Mesothelial cell of epicardium (in vitro differentiated cells): ENCODE measurements at places on chromosomes 2 and 18. TPM values are rescaled to one million over a fixed set of nuclear protein-coding genes. Genes with fewer than 3 reads are reported as not detected.

GRCh38 chr2:28941008-28941407, 40.1 kb upstream of the TOGARAM2 start:
- DNase-seq, result no peak

The GCKR gene
- total RNA-seq, result not detected in 3 replicates

The ALPI gene
- not detected in 3 replicates for total RNA-seq

GRCh38 chr2:64112016-64112415, 32.2 kb downstream of the PELI1 start:
- DNase-seq, result no peak

DNA sequence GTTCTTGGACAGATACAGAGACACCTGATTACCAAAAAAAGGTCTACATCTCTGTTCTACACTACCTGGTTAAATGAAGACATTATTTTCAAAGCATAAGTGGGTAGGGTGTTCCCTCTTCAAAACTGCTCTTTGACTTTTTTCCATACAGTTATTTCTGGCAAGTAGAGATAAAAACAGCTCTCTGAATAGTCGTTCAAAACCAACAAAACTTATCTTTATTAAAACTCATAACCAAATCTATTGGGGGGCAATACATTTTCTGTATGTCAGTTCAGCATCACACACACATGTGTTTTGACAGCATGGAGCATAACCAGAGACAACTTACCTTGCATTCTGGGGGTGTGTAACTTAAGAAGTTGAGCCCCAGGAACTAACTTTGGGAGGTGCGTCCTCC, 149.0 kb upstream of the EPC2 start:
- no peak for DNase-seq

GRCh38 chr18:32237049-32237448, 47.2 kb downstream of the MEP1B start:
- no peak for DNase-seq

DNA sequence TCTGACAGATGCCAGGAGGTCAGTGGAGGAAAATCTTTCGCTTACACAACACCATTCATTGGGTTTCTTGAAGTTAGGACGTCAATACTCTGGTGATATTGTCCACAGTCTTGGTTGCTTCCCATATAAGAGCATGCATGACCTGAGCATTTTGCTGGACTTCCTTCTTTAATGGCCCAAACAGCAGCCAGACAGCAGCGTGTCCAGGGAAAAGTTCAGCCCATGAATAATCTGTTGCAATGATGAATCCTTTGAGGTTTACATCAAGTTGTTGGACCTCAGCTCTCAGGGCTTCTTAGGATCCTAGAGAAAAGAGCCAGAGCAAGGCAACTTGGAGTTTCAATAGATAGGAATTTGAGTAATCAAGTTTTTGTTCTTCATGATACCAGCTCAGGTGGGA, 155.6 kb upstream of the MGAT5 start:
- no peak for DNase-seq

The ARMC9 gene
- total RNA-seq, result 49.8 to 52.3 TPM (median 51.6 TPM) in 3 replicates

The TRAK2 gene
- 18.9 to 21.5 TPM (median 19.9 TPM) in 3 replicates for total RNA-seq

The CXXC1 gene
- total RNA-seq, result 77.3 to 81.3 TPM (median 80.2 TPM) in 3 replicates

DNA sequence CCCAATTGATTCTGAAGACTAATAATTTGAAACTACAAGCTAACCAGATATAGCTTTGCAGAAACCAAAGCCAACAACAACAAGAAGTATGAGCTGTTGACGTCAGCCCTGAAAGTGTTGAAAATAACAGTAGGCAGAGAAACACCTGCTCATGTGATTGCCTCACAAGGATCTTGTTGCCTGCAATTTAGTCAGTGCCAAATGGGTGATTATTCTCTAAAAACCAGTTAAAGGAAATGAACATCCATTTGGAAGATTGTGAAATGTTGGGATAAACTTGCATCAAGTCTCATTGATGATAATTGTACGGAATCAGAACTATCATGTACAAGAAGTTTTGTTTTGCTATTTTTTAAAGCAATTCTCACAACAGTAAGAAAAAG, 2.8 kb downstream of the CYTIP start:
- no peak for DNase-seq

DNA sequence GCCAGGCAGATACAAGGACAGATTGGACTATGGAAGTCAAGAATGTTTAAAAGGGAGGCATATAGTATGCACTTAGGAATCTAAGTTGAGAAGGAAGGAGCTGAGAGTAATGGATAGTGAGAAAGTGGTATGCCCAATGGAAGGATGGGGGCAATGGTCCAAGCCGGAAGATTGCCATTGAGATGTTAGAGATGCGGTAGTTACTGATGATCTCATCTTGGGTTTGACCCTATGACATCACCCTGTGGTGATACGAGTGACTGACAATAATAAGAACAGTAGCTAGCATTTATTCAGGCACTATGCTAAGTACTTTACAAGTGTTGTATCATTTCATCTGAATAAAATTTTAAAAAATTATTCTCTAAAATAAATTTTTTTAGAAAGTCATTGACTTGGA, 38.5 kb upstream of the ACMSD start:
- DNase-seq, result no peak

GRCh38 chr2:189594305-189594704, 13.7 kb upstream of the SLC40A1 start:
- DNase-seq, result no peak

- DNase-seq, result no peak
Measured at GRCh38 chr2:240846873-240847595, 21.6 kb upstream of the AGXT start.

DNA sequence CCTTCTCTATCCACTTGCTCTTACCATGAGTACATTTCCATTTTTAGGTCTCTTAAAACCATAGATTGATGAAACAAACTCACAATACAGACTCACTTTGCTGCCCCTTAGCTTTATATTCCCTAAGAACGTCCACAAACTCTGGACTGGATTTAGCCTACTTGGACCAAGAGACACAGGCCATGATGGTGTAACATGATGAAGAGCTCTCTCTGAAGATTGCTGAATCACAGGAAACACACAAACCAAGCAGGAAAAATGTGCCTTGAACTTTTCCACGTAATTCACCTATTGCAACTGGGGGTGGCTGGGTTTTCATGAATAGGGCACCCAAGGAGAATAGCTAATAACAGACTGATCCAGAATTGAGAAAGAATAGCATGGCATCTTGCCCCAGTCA, 201.7 kb upstream of the RBBP8 start:
- no peak for DNase-seq

- no peak for DNase-seq
Measured at GRCh38 chr2:241248897-241249296, 60.4 kb downstream of the ANO7 start.

The RGPD8 gene
- total RNA-seq, result 12.8 to 14.6 TPM (median 13.7 TPM) in 3 replicates

The CABYR gene
- 13.1 to 14.8 TPM (median 13.7 TPM) in 3 replicates for total RNA-seq

The LIMS3 gene
- 2.0 to 3.1 TPM (median 2.1 TPM) in 3 replicates for total RNA-seq

The HTR2B gene
- 2.6 to 3.7 TPM (median 3.4 TPM) in 3 replicates for total RNA-seq

The COL5A2 gene
- 438 to 472 TPM (median 459 TPM) in 3 replicates for total RNA-seq

GRCh38 chr2:160210599-160211138, 10.6 kb upstream of the ITGB6 start:
- peak; percentile 80 for DNase-seq

DNA sequence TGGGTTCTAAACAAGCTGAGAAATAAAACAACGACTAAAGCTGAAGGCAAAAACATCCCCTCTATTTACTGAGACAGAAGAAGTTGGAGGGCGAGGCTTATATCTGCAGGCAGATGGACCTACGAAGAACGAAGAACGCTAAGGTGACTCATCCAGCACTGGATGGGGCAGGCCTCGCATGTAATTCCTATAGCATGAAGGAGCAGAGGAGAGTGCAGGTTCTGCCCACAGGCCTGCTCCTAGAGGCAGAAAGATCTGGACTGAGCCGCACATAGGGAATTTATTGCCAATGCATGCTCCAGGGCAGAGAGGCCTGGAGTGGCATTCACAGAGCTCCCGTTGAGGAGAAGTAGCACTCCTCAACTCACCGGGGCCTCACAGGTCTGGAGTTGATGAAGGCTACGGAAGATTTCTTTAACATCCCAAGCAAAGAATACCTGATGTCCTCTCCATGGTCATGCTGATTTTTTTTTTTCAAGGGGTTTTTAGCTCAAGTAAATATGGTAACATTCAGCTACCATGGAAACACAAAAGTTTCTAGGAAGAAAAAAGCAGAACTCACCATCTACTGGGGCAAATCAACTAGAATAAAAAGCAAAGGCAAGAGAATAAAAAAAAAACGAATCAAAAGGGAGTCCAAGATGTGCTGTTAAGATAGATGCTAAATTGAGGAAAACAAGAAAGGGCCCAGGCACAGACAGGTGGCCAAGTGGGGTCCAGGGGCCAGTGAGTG, 10.4 kb upstream of the METTL21A start:
- no peak for DNase-seq

DNA sequence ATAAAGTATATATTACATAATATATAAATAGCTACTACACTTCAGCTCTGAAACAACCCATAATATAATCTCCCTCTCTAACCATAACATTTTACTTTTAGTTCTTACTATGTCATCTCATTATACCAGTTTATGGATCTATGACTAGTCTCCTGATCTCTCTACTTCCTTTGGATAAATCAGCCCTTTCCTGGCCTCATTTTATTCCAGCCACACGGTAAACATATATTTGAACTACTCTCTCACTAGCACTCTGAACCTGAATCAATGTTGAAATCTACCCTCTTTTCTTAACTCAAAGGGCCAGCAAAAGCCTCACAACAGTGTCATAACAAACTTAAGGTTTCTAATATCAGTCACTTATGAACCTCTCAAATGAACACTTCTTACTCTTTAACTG, 62.6 kb downstream of the BAZ2B start:
- no peak for DNase-seq

The SLC8A1 gene
- total RNA-seq, result 27.2 to 30.7 TPM (median 29.6 TPM) in 3 replicates

The PLCL1 gene
- total RNA-seq, result 2.0 to 2.8 TPM (median 2.7 TPM) in 3 replicates

DNA sequence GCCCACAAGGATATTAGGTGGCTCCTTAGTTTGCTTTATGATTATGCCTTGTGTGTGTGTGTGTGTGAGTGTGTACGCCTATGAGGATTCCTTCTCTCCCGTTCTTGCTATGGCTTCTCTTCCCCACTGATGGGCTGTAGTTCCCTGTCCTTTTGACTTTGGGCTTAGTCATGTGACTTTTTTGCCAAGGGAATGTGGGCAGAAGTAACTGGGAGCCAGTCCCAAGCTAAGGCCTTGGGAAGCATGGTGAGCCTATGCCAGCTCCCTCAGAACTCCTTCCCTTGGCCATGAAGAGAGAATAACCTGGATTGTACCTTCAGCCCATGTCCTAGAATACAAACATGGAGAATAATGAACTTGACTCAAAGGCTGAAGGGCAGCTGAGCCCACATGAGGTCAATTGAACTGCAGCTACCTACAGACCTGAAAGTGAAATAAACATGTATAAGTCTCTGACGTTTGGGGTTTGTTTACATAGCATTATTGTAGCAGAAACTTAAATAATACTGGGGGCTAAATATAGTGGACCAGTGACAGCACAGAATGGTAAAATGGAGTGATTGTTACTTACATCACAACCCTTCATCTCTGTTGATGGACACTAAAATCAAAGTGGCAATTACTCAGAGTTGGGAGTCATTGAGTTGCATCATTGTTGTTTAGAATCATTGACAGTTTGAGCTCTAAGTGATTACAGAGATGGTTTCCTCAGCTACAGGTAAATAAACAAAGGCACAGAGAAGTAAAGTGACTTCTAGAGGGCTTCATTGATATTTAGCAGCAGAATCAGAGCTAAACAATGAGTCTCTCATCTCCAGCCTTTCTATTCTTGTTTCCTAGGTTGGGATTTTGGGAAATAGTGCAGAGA, 15.3 kb upstream of the IL36G start:
- DNase-seq, result no peak

The SLC5A7 gene
- 0.11 TPM in 1 of 3 replicates, not detected in the others for total RNA-seq

The KCNG2 gene
- total RNA-seq, result 0.14 TPM in 1 of 3 replicates, not detected in the others

The COBLL1 gene
- total RNA-seq, result 98.5 to 110 TPM (median 109 TPM) in 3 replicates

The SH3RF3 gene
- 2.5 to 2.8 TPM (median 2.7 TPM) in 3 replicates for total RNA-seq

The HOXD13 gene
- total RNA-seq, result 0.49 to 0.63 TPM (median 0.56 TPM) in 3 replicates

- no peak for DNase-seq
Measured at GRCh38 chr2:217316743-217317142, 456.9 kb upstream of the TNP1 start.

GRCh38 chr2:105797298-105797819, 52.6 kb downstream of the NCK2 start:
- DNase-seq, result no peak

DNA sequence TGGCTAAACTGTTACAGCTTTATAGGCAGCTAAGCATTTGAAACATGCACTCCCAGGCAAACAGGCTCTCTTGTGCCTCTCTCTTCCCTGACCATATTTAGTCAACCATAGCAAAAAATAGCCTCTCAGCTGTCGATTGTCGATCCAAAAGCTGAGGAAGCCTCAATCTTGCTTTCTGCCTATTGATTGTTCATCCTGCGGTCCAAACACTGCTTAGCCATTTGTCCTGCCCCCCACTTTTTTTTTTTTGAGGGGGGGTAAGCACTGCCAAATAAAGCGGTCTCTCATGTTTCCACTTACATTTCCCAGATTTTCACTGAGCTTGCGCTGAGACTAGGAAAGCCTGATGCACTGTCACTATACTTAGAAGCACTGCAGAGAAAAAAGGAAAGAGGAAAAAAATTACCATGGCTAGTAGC, 90.8 kb downstream of the MIB1 start:
- DNase-seq, result no peak
